Ureter (tissue), 1 donor: ENCODE measurements at places on chromosomes 1 and 21. TPM values are rescaled to one million over a fixed set of nuclear protein-coding genes. Genes with fewer than 3 reads are reported as not detected.

The CYB5RL gene
- 6.7 TPM for total RNA-seq

The PLA2G2F gene
- 19.2 TPM for total RNA-seq

The LRP8 gene
- 11.3 TPM for total RNA-seq

The PAX7 gene
- total RNA-seq: not detected

- DNase-seq: no peak
Measured at GRCh38 chr21:46071082-46071481, 26.8 kb upstream of the COL6A2 start.

GRCh38 chr1:170714163-170714562 is 50.2 kb downstream of the PRRX1 start:
- no peak for DNase-seq

GRCh38 chr21:36185523-36185922 is 28.9 kb downstream of the DOP1B start:
- DNase-seq: no peak

DNA sequence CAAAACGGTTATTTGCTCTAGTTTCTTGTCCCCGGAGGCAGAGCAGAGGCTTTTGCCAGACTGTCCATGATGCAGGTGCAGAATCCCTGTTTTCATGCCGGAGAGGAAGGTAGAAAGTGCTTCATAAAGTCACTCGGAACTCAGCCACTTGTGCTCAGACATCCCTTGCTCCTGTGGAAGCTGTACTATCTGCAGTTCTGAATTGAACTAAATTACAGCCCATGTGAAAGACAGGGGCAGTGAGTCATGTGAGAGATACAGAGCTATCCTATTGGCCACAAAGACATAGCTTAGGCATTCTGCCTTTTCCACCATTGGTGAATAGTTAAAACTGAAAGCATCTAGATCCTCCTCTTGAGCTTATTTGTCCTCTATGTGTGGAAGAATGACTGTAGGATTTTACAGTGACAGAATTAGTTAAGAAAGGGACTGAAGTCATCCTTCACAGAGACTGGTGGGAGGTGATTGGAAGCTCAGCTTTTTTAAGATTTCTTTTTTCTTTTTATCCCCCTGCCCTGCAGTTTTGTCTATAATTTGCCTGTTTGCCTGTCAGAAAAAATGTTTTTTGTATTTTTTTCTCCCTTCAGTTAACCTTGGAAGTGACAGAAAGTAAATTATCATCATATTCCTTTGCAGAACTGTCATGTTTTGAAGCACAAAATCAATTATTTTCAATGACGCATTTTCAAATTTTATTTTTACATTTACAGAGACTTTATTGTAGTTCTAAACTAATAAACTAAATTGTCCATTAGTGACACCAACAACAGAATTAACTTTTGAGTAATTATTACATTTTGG is 298.6 kb downstream of the PTPRC start:
- DNase-seq: peak; percentile 46

DNA sequence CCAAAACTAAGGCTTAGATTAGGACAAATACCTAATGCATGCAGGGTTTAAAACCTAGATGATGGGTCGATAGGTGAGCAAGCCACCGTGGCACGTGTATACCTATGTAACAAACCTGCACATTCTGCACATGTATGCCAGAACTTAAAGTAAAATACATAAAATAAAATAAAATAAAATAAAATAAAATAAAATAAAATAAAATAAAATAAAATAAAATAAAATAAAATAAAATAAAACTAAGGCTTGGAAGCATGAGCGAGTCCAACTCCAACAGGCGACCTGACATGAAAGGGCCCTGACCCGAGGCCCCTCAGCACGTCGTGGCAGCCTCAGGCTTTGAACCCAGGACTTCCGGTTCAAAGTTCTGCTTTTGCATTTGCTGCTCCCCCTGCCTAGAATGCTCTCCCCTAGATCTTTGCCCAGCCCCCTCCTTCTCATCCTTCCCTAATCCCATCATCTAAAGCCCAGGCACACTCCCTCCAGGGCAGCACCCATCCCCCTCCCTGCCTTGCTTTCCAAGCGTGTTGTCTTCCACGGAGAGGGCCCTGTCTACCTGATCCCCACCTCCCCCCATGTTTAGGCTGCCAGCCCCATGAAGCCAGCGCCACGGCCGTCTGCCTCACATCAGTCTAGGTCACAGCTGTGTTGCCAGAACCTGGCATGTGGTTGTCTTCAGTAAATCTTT is 64.3 kb downstream of the TAS1R2 start:
- DNase-seq: no peak

DNA sequence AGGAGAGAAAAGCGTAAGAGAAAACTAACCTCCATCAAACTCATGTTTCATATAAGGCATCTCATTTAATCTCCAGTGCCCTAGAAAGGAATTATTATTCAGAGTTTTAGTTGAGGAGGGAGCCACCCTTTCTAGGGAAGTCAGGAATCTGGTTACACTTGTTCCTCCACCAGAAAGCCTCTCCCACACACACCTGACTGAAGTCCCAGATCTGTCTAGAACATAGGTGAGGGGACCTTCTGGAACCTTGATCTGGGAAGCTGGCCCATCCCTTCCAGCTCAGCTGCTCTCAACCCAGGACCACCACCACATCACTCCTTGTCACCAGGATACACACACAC is 1.9 kb upstream of the DENND2D start:
- no peak for DNase-seq

GRCh38 chr1:202812176-202813026 is 1.6 kb downstream of the PCAT6 start:
- peak; percentile 54 for DNase-seq

- DNase-seq: no peak
Measured at GRCh38 chr1:27380766-27381733, 2.1 kb downstream of the CD164L2 start.

GRCh38 chr1:97063532-97063931 is 341.9 kb downstream of the PTBP2 start:
- no peak for DNase-seq

DNA sequence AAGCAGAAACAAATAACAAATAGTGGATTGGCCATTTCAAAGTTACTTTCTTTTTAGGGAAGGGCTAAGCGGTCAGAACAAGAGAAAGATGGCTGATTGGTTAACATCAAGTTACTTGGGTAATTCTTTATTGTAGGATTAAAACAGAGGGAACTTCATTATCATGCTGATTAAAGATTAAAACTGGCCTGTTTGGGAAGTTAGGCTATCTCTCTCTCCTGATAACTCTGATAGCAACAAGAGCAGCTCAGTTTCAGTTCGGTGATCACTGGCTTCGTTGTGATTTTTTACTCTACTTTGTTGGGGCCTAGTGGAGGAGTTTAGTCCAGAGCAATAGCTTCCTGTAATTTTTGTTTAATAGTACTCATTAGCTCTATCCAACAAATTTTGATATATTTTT is 20.5 kb upstream of the COP1 start:
- DNase-seq: no peak

GRCh38 chr1:160342953-160343869 is at the start of the genes COPA and NCSTN:
COPA (minus strand) TSS chr1:160343250; CDS start chr1:160343170, 80 bp downstream.
NCSTN (plus strand) TSS chr1:160343383; CDS start chr1:160343397, 14 bp downstream.
- peak; percentile 93 for DNase-seq

- DNase-seq: peak; percentile 71
Measured at GRCh38 chr1:156115514-156116374, 1.2 kb downstream of the LMNA start.
